ENCODE measurements at places on chromosomes 16 and 17.

GRCh38 chr17:5840811-5841446 is 229.2 kb upstream of the WSCD1 start:
- no peak for DNase-seq

GRCh38 chr17:9232591-9233270 is 211.4 kb downstream of the NTN1 start:
- peak; percentile 43 for DNase-seq

- DNase-seq = no peak
These were observed 52.5 kb downstream of the ZFPM1 start for GRCh38 chr16:88505405-88506082.

DNA sequence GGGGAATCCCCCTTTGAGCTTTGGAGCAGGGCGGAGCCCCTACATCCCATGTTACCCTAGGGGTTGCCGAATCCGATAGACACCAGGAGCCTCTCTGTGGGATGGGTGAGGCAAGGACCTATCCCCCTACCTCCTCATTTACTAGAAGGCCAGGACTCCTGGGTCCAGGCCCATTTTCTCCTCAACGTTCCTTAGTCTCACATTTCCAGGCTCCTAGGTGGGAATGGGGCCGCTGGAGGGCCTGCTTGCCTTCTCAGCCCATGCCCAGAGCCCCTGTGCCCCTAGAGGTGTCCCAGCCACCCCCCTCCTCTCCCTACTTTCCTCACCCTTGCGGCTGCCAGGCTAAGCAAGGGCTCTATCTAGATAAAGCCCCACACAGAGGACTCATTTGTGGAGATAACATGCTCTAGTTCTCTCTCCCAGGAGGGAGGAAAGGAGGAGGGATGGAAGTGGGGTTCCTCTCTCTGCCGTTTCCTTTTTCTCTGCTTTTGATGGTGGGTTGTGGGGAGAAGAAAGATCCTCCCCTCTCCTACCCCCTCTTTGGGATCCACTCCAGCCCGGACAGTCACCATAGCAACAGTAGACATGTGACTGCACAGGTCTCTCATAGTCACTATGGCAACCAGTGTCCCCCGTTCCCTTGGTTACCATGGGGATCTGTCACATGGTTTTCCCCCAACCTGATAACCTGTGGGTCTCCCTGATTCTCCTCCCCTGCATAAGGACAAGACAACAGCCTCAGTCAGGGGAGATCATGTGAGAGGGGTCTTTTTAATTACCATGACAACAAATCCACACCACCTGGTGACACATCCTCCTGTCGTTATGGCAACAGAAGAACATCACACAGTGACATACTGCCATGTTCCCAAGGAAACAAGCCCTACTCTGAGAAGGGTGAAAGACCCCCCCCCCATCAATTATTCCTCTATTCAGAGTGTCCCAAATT is 5.2 kb downstream of the CACNA1G start:
- no peak for DNase-seq

- DNase-seq = no peak
These were observed 3.0 kb upstream of the DLX3 start for GRCh38 chr17:49997773-49998703.

All from Right ventricle myocardium inferior (tissue), 1 donor.